ENCODE measurements at places on chromosomes 2 and 18.

- DNase-seq = peak; percentile 63
Measured at GRCh38 chr18:3814816-3815215, 364.8 kb downstream of the TGIF1 start.

GRCh38 chr2:151637271-151637781 is 97.0 kb downstream of the NEB start:
- DNase-seq = no peak

DNA sequence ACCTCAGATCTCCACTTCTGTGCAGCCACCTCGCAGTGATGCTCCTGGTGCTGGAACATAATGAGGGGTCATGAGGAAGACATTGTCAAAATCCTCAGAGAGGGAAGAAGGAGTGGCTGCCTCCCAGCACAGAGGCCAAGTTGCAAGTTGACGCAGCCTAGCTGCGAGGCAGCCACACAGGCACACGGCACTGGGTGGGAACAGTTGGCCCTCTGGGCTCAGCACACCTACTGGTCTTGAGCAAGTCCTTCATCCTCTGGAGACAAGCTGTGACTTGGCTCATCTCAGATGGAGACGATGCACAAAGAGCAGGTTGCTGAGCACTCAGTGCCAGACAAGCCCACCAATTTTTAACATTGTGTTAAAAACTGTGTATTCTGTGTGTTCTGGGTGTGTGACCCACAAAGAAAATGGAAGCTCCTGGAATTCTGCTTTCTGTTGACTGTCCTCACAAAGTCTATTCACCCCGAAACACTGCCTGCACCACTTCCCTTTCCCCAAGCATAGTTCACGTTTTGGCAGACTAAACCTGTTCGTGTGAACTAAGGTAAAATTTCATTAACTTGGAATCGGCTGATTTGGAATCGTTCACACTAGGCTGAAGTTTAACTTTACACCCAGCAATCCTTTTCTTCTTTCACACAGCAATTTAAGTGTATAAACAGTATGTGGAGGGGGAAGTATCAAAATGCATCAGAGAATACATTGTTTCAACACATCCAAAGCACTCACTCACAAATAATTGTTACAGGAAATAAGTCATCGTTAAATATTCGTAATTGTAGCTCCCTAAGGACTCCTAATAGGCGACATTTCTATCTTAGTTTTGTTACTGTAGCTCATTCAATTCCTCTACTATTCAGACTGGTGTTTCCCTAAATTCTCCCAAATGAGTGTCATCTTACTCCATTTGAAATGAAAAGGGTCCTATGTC is 266.6 kb upstream of the ID2 start:
- no peak for DNase-seq

DNA sequence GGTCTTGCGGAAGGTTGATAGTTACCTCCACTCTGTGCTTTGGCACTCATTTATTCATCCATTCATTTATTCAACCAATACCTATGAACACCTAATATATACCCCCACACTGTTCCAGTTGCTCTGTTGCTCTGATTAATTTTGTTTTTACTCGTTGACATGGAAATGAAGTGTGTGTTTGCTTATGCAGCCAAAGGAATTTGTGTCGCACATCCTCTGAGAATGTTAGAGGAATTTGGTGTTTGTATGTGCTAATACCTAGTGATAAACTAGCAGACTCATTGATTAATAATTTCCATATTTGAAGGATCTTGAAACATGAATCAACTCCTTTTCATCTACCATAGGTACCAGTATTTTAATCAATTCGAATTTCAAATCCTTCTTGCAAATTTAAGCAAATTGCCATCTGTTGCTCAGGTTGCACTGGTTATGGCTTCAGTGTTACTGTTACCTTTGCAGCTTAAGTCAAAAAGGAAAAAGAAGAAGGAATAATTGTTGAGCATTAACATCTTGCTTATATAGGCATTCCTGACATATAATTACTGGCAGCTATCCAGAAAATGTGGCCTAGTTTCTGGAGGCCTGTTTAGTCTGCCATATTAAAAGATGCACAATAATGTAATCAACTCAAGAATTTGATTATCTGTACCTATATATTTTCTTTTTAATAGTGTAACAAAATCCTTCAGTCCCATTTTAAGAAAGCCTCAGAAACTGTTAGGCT is 25.7 kb upstream of the CRIM1 start:
- peak; percentile 86 for DNase-seq

DNA sequence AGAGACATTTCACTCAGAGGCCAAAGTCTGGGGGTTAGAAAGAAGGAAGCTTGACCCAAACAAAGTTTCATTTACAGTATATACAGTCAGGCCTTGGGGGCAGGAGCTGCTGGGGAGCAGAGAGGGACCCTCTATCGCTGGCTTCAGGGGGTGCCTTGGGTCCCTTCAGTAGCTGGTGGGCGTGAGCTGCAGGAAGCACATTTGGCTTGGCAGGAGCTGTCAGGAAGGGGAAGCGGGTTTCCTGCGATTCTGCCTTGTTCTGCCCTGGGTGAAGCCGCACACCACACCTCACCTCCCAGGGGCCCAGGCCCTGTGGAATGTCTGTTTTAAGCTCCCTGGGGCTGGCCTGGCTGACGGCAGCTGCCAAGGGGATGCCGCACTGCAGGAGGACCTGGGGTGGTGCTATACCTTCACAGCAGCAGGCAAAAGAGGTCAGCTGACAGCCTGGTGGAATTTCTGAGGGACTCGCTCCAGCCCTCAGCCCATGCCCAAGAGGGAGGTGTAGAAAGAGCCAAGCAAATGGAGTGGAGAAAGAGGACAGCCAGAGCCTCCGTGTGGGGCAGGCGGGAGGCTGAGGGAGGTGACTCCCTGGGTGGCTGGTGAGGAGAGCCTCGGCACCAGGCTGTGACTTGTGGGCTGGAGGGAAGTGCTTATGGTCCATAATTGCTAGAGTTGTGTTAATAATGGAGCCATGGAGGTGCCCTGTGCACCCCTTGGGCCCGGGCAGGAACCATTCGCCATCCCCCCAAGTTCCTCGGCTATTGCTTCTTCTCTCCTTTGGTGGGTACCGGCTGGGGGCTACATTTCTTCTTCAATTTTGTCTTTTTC is 43.9 kb downstream of the PSD4 start:
- DNase-seq = no peak

- peak; percentile 44 for DNase-seq
Measured at GRCh38 chr2:151071382-151071781, 190.3 kb downstream of the RBM43 start.

DNA sequence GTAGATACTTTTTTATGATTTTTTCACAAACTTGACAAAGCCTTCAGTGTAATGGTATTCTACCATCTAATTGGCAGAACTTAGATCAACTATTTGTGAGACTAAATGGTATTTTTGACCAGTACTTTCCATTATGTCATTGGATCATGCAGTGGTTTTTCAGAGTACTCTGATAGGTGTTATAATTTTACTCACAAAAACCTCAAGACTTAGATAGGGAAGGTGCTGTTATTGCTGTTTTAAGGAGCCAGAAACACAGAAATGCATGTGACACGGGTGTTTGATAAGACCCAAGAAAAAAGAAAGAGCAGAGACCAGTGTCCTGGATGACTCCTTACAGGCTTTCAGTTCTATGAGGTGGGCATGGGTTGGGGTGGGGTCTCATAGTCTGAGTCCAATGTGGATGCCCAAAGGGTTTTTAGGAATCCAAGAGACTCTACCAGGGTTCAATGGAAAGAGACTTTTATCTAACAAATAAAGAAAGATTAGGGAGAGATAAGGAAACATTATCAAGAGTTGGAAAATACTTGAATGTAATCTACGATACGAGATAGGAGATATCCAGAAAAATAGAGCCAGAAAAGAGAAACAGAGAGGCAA is 31.3 kb downstream of the SP140 start:
- DNase-seq = no peak

GRCh38 chr2:22403748-22404147 is 981.2 kb upstream of the KLHL29 start:
- DNase-seq = no peak

- DNase-seq = no peak
Measured at GRCh38 chr2:7516484-7517063, 599.4 kb downstream of the RNF144A start.

GRCh38 chr2:157470321-157470720 is 26.4 kb upstream of the CYTIP start:
- DNase-seq = no peak

DNA sequence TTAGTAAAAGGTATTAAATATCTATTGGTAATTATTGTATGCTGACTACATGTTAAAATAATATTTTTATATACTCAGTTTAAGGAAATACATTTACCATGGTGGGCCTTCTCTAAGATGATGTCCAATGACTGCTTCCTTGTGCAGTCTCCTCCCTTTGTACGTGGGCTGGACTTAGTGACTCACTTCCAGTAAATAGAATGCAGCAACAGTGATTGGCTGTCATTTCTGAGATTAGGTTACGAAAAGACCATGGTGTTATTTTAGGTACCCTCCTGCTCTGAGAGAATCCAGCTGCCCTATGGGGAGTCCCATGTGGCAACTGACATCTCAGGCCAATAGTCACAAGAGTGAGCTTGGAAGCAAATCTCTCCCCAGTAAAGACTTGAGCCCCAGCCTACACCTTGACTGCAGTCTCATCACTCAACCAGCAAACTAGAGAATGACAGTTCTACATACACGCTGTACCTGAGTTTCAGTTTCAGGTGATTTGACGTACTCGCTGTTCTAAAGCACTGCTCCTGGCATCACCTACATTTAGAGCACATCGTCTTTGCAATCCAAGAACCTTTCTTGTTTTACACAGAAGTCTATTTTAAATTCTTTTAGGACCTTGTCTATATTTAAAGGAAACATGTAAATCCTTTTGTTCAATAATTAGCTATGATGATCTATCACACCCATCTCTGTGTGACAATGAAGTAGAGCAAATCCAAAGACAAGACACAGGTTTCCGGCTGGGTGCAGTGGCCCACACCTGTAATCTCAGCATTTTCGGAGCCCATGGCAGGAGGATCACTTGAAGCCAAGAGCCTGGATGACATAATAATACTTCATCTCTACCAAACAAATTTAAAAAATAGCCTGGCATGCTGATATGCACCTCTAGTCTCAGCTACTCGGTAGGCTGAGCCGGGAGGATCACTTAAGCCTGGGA is 87.2 kb downstream of the COBLL1 start:
- DNase-seq = no peak

GRCh38 chr2:228839421-228839876 is 431.6 kb downstream of the PID1 start:
- DNase-seq = no peak

DNA sequence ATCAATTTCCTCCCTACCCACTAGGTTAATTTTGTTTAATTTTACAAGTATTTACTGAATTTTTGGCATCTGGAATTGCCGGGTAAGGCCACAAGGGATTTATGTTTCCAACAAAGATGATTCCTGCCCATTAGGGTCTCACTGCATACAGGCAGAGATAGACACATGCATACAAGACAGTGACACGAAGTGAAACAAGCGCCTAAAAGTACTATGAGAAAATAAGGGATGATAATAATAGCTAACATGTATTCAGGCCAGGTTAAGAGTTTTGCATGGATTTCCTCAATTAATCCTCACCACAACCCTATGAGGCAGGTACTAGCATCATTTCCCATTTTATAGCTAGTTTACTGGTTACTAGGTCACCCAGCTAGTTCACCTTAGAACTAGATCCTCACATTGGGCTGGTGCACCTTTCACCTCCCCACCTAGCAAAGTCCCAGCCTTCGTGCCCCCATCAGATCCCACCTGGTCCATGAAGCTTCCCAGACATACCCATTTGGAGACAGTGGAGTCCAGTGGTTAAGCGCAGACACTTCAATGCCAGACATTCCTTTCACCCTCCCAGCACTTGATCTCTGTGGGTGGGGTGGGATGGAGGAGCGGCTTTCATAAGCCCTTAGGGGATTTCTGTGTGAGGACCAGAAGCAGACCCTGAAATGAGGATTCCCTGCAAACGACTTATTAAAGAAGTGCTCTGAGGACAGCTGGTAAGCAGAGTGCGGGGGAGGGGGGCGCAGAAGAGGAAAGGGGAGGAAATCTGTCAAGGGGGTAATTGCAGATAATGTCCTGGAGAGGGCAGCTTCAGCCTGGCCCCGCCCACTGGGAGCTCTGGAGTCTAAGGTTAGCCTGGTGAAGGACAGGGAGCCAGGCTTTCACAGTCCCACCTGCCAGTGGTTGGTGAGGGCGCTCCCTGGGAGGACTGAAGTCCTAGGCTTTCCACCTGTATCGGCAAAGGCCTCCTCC is 5.8 kb upstream of the DGUOK start:
- DNase-seq = peak; percentile 32

GRCh38 chr2:37644191-37644590 is 27.3 kb downstream of the CDC42EP3 start:
- DNase-seq = peak; percentile 54

DNA sequence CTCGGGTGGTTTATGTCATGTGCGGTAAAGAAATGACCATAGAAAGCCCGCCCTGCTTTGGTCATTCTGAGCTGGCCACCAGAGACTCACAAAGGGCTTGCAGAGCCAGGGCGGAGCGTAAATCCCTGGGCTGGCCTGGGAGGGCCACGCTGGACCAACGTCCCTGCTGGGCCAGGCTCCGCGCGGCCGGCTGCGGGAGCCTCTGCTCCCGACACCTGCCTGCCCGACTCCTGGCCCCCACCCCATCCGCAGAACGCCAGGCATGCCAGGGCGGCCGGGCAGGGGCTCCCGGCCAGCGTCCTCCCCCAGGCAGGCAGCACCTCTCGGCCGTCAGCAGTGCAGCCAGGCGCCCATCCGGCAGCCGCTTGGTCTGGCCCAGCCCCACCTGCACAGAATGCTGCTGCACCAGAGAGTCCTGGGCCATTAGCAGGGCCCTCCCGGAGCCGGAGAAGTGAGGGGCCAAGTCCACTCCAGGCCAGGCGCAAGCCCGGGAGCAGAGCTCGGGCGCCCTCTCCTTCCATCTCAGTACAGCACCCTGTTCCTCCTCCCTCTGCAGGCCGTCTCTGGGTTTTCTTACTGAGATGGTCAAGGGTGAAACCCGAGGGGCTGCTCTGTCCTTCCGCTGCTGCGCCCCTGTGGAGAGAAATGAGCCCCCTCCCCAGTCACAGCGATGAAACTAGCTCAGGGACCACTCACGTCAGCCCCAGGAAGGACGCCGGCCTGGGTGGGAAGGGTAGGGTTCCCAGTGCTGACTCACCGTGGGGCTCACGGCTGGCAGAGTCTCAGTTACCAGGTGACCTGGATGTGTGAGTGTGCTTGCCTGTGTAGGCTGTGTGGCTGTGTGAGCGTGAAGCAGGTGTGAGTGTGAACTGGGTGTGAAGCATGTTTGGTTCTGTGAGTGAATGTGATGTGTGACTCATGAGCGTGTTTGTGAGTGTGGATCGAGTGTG is 83.3 kb downstream of the PTGR3 start:
- peak; percentile 8 for DNase-seq

All from EL (cell line).